CD8-positive, alpha-beta T cell (primary cell): ENCODE measurements at places on chromosomes 6 and 20. TPM values are rescaled to one million over a fixed set of nuclear protein-coding genes. Genes with fewer than 3 reads are reported as not detected.

Gene MOG
- total RNA-seq: not detected

Gene KCNK5
- 1.5 TPM for total RNA-seq

Gene RNF8
- 8.6 TPM for total RNA-seq

Gene LY6G5C
- total RNA-seq: 1.5 TPM

Gene ERVFRD-1
- total RNA-seq: not detected
